ENCODE measurements at places on chromosomes 12 and 14.
A peak's percentile ranks its signal among the peaks of the same experiment; 100 is the strongest.

DNA sequence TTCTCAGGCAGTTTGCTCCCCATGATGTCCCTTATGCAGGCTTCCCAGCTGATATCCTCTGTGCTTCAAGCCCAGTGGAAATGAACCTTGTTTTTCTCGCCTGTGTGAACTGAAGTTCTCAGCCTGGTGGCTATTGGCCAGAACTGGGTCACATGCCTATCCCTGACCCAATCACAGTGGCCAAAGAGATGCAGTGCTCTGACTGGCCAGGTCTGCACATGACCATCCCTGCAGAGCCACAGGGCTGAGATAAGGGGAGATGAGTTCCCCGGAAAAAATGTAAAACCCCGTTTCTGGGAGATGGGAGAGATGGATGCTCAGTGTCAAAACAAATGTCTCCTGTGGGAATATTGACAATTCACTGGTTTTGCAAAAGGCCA, 34.7 kb upstream of the FZD10 start:
- no peak for DNase-seq

DNA sequence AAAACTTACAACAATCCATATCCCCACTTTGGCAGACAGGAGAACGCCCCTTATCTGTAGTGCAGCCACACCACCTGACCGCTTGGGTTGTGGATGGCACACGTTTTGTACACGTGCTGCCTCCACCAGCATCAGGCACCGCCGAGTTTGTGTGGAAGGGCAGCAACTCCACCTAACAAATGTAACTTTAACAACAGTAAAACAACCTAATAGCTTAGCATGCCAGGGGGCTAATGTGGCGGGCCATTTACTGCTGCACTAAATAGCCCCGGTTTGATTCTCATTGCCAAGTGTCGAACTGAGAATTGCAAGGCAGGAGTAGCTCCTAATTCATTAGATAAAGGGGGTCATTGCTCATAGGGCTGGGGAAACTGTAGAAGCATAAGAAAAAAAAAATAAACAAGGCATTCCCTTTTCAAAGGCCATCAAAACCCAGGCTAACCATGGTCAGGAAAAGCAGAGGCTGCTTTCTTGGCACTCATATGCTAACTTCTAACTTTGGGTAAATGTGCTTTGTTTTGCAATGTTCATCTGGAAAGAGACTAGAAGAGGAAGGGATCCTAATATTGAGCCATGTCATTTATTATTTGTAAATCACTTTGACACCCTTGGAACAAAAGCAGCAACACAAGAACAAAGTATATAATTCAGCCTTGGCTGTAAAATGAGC, 279.7 kb upstream of the SOX5 start:
- DNase-seq, result no peak

- DNase-seq, result peak; percentile 22
Observed at GRCh38 chr12:93946542-93947150, 201.7 kb upstream of the PLXNC1 start.

- DNase-seq, result no peak
Observed at GRCh38 chr12:4526923-4527546, 11.7 kb upstream of the RAD51AP1 start.

- no peak for DNase-seq
Observed at GRCh38 chr14:68793734-68794129, 865 bp upstream of the ZFP36L1 start.

DNA sequence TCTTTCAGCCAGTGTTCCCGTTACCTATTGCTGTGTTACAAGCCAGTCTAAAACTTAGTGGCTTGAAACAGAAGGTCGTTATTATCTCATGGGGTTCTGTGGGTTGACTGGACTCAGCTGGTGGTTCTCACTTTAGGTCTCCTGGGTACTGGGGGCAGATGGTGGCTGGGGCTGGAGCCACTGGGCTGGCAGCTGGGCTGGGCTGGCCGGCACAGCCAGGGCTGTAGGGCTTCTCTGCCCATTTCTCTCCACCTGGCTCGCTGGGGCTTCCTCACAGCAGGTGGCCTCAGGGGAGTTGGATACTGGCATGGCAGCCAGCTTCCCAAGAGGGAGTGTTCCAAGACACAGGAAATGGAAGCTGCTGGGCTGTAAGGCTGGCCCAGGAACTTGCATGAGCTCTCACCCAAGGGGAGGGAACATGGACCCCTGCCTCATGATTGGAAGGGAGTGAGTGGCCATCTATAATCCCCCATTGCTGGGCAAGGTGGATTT, 27.0 kb downstream of the TUNAR start:
- no peak for DNase-seq

GRCh38 chr12:89663577-89664357, 44.9 kb downstream of the ATP2B1 start:
- no peak for DNase-seq

GRCh38 chr12:108120863-108121165, 8.3 kb upstream of the WSCD2 start:
- DNase-seq, result no peak

- DNase-seq, result no peak
Observed at GRCh38 chr12:27785882-27786570, 6.0 kb upstream of the MANSC4 start.

DNA sequence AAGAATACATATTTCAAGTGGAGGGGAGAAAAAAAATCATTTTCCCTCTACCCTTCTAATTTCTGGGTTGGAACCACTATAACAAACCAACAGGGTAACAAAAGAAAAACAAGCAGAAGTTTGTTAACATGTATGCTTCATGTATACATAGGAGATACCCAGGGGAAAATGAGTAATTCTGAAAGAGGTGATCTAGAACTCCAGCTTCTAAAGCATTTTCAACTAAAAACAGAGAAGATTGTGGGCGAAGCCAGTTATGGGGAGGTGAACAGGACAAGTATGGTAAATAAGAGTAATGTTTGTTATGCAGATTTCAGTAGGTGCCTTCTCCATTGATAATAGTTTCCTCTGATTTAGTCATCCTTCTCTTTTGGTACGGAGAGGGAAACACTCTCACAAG, 16.7 kb downstream of the FNTB start:
- DNase-seq, result no peak

GRCh38 chr12:27539191-27539631, 15.2 kb downstream of the PPFIBP1 start:
- no peak for DNase-seq

DNA sequence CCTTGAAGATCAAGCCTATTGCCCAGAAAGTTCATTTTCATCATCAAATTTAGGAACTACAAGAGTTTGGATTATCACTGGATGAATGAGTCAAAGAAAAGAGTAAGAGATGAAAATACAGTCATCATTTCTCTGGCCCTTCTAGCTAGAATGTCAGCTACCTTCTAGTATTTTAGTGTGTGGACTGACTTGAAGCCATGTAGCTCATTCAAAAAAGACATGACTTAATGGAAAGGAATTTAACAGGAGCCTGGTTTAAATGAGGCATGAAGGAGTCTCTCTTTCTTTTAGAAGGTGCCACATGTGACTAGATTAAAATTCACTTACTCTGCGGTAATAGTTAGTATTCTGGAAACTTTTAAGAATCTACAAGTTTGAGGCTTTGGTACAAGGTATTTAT, 7.1 kb downstream of the PTHLH start:
- DNase-seq, result no peak

DNA sequence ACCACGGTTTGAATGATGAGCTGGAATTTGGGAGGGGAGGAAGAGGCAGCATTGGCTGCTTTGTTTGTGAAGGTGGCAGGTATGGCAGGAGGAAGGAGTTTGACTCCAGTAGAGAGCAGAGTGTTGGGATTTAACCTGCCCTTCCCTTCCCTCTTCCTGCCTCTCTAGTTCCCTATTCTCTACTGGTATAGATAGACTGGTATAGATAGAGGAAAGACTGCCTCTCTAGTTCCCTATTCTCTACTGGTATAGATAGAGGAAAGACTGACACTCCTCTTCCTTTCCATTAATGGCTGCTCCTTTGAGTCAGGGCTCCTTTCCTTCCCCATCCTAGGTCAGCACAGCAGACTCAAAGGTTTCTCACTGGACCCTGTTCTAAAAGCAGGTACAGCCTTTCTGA, 8.4 kb upstream of the SYCP3 start:
- no peak for DNase-seq

- DNase-seq, result no peak
Observed at GRCh38 chr12:15880721-15881120, 1.5 kb upstream of the STRAP start.

- no peak for DNase-seq
Observed at GRCh38 chr14:74667758-74668157, 45.1 kb downstream of the AREL1 start.

DNA sequence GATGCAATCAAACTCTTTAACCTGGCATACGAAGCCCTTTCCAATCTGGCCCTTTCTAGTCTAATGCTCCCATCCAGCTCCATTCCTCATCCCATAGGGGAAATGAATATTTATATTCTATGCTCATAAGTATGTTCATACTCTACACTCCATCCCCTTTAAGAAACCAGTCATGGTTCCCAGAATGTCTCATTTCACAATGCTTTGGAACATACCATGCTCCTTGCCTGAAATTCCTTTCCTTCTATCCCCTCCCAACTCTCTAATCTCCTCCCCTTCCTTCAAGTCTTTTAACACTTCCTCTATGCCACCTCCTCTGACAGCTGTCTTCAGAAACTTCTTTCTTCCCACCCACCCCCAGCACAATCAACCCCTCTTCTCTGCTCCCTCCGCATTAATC, 207.0 kb upstream of the CAND1 start:
- no peak for DNase-seq

DNA sequence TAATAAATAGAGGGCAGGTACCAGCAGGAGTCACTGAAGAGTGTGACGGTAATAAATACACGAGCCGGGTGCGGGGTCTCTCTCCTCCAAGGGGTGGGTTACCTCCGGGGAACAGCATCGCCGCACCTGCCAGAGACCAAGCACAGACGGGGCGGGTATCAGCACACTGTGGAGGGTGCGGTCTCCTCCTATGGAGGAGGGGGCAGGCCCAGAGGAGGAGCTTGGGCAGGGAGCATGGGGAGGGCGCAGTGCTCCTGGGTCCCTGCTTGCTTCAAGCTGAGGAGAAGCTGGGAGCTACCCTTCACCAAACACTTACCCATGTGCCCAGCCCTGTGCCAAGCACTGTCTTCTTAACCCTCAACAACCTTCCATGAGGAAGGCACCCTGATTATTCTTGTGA, 12.8 kb downstream of the PGF start:
- no peak for DNase-seq

DNA sequence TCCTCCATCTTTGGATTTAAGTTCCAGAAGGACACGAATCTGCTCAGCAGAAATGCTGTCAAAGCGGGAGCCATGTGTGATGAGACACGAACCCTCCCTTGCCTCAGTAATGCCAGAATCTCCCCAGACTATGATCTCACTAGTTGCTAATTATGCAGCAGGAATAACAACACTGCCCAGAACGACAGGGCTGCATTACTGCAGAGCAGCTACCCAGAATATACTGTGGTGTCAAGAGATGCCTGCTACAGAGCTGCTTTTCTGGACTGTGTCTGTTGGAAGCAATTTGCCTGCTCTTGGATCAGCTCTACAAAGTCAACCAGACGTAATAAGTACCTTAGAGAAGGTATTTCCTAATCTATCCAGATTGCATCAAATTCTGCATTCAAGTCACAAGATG, 5.5 kb downstream of the CSRNP2 start:
- DNase-seq, result no peak

DNA sequence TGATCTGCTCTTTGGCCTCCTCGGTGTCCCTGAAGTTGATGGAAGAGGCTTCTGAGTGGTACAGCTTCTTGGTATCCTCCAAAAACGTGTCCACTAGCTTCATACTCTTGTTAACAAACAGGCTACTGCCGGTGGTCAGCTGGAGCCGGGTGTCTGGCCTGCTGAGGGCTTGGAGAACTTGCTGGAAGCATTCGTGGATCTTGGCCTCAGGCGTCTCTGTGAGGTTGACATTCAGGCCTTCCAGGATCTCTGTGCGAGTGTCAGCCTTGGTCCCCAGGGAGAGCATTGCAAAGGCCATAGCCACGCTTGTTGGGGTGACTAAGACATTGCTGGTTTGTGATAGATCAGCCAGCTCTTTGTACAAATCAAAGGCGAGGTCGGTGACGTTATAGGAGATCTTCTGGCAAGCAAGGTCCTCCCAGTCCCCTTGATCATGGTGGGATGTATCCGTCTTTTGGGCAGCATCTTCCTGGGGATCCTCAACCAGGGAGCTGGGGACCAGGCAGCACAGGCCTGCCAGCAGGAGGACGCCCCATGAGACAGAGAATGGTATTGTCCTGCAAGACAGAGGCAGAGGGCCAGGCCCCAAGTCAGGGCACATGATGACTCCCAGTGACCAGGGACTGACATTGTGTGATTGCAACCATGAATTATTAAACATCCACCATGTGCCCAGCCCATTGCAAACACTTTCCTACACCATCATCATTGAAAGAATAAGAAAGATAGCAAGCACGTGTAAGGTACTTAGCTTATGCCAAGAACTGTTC, 22.1 kb downstream of the SERPINA1 start:
- DNase-seq, result no peak

GRCh38 chr12:5038781-5039311, 4.8 kb upstream of the KCNA5 start:
- DNase-seq, result no peak

DNA sequence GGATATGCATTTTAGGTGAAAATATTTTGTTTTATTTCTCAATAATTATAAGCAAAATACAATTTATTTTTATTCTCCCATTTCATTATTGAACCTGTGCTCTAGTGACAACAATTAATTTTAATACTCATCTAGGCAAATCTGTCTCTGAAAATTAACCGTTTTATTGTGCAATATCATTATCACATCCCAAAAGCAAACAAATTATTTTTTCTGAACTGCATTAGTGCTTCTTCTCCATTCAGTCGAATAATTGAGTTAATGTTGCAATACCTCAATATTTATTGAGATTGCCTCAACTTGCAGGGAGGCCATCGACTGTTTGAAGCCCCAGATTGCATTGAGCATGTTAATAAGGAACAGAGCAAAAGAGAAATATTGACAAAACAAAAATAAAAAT, 303.2 kb upstream of the LRFN5 start:
- DNase-seq, result no peak

DNA sequence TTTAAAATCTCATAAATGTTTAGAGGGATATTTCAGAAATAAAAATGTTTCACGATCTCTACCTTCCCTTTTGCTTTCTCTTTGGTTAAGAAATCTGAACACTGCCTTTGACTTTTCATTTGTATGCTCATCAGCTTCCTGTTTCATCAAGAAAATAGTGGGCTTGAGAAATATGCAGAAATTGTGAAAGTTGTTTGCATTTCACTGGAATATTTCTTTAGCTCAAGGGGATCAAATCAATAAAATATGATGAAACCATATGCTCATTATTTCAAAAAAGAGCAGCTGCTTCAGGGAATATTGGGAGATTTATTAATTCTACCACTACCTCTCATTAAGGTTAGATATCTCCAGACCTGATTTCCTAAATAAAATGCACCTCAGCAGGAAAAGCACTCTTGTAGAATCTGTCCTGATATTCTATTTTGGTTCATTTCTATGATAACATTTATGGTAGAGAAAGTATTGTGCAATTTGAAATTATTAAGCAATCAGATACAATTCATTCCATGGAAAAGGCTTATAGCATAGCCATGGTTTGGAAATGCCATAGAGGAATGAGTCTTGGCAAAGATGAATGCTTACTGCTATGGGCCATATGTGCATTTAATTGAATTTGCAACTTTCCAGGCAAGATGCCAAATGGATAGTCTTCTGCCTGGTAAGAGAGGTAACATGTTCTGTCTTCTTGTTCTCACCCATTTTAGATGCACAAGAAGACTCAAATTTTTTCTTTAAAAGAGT, 212.6 kb upstream of the SLC16A7 start:
- peak; percentile 66 for DNase-seq

Measured in GM04504 (cell line).